AML-193 (cell line): ENCODE measurements at places on chromosomes 2 and 18.

DNA sequence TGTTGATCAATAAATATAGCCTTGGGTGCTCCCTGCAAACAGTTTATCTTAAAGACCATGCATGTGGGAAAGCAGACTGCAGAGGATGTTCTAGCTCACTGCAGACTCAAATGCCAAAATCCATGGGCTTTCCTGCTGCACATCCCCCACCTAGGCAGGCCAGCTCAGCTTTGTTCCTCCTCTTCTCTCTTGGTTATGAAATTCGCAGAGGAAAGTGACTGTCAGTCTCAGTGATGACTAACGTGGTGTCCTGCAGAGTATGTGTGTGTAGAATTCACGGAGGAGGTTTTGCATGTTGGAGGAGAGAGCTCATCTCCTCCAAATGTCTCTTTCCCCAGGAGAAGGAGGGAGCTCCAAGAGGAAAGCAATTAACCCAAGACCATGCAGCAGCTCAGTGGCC lies 21.4 kb upstream of the KCNS3 start:
- no peak for DNase-seq

- no peak for DNase-seq
These were observed 274.4 kb upstream of the SLC14A2 start for GRCh38 chr18:45340884-45341283.

DNA sequence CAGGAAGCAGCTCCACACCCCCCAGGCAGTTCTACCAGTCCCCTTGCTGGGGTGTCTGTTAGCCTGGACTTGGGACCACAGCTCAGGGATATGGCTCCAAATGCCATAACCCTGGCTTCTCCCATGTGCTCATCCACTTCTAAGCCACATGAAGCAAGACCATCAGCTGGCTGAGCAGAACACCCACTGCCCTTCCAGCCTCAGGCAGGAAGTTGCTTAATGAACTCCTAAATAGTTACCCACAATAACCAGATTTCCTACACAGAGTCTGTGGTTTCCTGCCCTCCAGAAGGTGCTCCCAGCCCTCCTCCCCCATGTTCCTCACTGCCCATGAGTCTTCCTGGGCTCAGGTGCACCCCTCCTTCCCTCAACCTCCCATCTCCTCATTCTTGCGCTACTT lies 98.3 kb upstream of the EPC2 start:
- peak; percentile 90 for DNase-seq

- no peak for DNase-seq
These were observed 56.2 kb upstream of the LRRTM4 start for GRCh38 chr2:77578354-77578753.

DNA sequence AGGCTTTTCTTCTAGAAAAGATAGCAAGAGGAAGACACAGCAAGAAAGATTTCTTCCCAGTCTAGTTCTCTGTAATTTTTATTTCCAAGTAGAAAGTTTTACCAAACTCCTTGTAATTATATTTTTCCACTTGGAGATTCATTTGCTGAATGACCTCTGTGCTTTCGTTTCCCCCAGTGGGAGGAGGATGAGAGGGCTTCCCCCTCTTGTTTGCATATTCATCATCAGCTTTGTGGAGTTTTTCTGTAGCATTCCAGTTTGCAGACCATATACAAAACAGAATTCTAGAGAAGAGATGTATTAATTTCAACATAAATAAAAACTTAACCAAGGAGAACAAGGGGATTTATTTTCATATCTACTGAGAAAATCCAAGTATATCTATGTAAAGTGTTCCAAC lies 51.3 kb downstream of the RMDN2 start:
- DNase-seq, result no peak

DNA sequence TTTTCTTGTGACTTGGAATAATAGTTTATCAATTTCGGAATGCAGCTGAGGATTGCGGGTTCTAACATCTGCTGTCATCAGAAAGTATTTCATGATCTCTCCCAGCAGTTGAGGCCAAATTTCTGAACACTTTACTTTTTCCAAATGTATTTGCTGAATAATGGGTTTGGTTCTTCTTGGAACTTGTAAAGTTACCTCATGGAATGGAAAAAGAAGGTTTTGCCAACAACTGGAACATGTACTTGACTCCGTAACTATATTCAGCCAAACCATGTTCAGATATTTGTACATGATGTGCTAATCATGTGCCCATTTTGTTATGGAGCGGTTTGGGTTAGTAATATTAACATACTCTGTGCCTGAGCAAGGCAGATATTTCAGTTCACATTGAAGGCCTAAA lies 119.6 kb downstream of the LCLAT1 start:
- no peak for DNase-seq

DNA sequence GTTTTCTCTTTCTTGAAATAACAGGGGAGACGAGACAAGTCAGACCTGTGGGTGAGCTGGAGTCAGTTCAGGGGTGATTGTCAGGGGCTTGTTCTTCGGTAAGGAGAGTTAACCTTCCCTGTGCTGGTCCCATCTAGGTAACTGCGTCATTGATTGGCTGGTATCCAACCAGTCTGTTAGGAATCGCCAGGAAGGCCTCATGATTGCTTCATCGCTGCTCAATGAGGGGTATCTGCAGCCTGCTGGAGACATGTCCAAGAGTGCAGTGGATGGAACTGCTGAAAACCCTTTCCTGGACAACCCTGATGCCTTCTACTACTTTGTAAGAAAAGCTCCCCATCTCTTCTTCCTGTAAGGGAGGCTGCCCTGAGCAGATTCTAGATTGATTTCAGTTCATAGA lies 21.3 kb downstream of the PLEK start:
- DNase-seq, result no peak

- no peak for DNase-seq
These were observed 271.8 kb downstream of the SUCLG1 start for GRCh38 chr2:84187258-84187657.

- DNase-seq, result no peak
These were observed 183.2 kb downstream of the ARHGAP15 start for GRCh38 chr2:143312441-143312840.
